SHP77 treated with DMSO at 0.1 percent for 48 hours (cell line): ENCODE measurements at places on chromosomes 13 and 19.

DNA sequence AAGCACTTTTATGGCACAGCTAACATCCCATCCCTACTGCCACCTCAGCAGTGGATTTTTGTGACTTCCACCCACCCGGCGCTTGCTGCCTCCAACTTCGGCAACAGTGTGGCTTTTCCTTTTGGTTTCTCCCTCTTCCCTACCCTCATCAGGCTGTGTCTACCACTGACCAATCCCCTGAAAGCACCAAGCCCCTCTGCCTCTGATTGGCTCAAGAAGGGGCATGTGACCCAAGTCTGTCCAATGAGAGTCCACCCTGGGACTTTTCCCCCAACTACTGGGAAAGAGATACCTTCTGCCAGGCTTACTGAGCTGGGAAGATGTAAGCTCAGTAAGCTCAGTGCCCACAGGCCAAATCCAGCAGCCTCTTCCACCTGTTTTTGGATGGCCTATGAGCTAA, 5.8 kb downstream of the SMIM7 start:
- DNase-seq, result no peak

GRCh38 chr19:29805031-29805965, 6.5 kb upstream of the CCNE1 start:
- DNase-seq, result no peak

GRCh38 chr19:2164020-2164998, 576 bp downstream of the DOT1L start:
- no peak for DNase-seq

DNA sequence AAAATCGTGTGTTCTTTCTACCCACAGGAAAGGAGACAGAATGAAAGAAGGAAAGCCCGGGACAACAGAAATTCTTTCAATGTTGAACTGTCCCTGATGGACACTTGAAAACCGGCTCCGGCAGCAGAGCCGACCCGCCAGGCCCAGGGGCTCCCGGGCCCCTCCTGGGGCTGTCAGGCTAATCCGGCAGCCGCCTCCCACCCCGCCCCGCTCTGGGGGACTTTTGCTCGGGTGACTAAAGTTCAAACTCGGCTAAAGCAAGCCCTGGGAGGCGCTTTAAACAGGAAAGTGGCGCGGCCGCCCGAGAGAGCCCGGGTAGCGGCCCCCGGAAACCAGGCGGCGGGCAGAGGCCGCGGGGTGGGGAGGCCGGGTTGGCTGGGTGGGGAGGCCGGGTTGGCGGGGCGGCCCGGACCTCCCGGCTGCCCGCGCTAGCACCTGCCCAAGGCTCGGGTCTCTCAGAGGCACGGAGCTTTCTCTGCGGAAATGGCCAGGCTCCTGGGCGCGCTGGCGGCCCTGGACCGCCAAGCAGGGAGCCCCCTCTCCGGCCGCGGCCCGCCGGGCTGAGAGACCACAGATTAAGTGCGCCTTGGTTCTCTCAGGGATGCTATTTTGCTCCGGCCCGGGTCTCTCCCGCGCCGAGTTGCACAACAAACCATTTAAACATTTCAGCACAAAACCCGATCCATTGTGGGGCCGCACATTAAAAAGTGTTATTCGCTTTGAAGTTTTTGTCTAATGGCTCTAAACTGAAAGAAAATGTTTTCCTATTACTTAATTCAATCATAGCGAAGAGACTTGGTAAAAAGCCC, 2.6 kb upstream of the GSX1 start:
- DNase-seq, result no peak

- DNase-seq, result no peak
Measured at GRCh38 chr19:23539499-23539898, 144.2 kb upstream of the ZNF91 start.

DNA sequence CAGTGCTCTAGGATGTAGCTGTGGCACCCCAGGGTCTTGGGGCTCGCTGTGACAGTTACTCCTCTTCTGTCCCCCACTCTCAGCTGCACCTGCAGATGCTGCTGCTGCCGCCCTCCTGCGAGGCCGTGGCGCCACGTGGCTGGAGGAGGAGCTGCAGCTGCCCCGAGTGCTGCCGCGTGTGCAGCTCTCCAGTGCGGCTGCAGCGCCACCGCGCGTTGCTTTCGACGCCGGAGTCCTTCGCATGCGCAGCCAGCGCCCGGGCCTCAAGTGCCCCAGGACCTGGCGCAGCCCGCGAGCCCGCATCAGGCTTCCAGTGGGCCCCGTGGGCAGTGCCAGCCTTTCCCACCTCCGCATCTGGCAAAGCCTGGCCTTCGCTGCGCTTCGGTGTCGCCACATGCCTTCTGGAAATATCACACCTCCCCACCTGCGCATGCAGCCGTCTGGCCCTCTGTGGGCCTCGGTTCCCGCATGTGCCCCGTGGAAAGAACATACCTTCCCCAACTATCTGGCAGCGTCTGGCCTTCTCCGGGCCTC, 692 bp upstream of the ZNF580 start:
- no peak for DNase-seq

DNA sequence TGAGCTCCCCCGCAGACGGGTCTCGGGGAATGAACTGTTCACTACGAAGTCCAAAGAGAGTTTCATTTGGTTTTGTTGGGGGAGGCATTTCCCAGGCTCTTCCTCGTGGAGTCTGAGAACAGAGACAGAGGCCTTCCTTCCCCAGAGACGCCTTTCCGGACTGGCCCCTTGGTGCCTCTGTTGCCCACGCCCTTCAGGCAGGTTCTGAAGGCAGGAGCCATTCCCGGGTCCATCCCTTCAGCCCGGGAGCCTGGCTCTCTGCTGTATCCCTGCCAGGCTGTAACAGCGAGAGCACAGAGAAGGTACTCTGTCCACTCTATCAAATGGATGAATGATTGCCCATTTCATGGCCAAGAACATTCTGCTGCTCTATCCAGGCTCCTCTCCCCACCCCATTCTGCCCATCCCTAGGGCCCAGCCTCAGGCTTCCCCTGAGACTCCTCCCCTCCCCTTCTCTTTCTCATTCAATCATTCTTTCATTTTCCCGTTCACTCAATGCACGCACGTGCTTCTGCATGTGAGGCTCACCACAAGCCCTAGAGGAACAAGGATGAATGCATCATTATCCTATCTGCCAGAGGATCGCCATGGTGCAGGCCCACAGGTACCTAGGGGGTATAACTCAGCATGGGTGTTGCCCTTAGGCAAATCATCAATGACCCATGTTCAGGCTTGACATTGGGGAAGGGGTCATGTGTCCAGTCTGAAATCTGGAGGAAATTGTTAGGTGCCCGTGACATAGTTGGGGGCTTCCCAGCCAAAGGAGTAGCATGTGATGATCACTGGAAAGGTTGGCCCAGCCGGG, 298.6 kb downstream of the ZNF536 start:
- no peak for DNase-seq

- no peak for DNase-seq
Measured at GRCh38 chr13:42247883-42248282, 24.1 kb upstream of the AKAP11 start.

DNA sequence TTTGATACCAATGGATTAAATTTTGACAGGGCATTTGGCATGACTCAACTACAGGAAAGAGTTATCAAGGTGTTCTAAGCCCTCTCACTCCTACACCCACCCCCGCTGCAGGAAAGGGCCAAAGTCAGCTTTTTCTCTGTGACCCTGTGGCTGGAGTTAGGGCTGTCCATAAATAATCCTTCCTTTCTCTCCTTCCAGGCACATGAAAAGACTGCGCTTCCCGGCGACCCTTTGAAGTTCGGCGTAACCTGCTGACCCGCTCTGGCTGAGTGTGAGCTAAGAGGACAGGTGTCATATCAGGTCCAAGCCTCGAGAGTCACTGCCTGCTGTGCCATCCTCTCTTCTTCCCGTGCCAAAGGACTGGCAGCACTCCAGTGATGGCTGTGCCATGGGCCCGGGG, 25.6 kb downstream of the ZNF114 start:
- DNase-seq, result no peak
